ENCODE measurements at places on chromosomes 16 and 17.

DNA sequence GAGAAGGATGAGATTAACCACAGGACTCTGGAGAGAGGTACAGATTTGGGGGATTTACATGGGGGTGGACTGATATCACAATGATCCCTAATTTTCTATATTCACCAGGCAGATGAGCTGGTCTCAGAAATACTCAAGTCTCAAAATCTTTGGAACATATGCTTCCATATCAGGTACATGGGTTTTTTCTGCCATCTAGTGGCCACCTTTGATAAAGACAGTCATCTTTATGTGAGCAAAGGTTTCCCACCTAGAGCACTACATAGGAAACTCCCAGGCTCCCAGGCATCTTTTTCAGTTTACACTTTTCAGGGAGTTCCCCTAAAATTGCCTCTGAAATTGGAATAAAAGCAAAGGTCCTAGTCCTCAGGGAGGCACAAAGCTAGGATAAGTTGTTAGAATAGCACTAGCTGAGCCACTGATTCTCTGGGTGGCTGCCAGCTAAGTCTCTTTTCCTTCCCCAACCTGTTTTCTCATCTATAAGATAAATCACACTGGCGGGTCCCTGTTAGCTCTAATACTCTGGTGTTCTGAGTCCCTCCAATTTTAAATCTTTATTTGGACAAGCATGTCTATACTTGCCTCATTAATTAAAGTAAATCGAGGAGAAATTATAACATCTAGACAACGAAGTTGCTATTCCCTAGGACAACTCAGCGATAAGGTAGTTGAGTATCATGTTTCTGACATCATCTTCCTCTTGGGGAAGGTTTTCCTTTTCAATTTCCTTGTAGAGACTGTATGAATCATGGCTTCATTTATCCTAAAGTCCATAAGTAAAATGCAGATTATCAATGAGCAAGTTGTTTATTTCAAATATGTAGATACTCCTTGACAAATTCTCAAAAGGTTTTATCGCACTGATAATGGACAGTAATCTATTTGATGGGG is 19.0 kb upstream of the MON1B start:
- no peak for DNase-seq

DNA sequence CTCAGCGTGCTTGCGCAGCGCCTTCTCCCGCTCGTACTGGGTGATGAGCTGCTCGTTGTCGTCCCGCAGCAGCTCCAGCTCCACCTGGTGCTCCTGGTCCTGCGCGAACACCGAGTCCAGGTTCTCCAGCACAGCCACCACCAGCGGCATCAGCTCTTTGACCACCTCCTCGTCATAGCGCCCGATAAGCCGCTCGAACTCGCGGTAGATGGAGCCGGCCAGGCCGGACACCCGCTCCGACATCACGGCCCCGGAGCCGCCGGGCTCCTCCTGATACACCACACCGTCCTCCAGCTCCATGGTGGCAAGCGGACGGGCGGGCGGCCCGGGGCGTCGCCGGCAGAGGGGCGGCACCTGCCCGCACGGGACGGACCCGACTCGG is 320 bp downstream of the SPAG9 start:
- DNase-seq: peak; percentile 3

DNA sequence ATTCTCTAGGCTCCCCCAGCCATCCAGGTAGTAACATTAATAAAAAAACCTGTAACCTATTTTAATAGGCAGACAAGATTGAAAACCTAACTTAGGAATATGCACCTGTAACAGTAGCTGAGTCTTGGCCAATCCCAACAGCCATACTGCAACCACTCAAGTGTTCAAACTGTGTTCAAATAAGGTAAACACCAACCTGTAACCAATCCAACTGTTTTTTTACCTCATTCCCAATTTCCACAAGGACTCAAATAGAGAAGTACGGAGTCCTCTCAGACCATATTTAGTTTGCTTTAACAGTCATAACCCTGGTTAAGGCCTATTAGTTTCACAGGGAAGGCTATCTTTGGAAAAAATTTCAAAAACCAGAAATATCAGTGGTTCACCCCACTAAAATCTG is 40.4 kb upstream of the NOS2 start:
- no peak for DNase-seq

DNA sequence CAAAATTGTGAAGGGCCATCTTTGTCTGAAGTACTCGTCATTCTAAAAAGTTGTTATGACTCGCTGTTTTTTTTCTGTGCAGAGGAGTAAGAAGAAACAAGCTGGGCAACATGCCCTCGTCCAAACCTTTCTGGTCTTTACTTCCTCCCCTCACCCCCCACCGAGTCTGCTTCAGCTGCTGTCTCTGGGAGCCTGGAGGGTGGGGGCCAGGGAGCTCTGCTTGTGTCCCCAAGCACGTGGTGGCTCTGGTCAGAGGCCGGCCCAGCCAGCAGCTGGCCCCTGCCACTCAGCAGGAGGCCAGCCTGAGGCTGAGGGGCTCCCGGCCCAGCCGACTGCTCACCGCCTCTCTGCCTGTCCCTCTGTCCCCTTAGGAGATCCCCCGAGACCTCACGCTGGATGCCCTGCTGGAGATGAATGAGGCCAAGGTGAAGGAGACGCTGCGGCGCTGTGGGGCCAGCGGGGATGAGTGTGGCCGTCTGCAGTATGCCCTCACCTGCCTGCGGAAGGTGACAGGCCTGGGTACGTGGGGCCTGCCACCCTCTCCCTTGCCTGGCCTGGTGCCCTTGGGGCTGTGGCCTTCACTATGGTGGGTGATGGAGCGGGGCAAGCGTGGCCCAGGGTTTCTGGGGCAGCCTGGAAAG is 53.7 kb upstream of the LGALS9 start:
- DNase-seq: no peak

DNA sequence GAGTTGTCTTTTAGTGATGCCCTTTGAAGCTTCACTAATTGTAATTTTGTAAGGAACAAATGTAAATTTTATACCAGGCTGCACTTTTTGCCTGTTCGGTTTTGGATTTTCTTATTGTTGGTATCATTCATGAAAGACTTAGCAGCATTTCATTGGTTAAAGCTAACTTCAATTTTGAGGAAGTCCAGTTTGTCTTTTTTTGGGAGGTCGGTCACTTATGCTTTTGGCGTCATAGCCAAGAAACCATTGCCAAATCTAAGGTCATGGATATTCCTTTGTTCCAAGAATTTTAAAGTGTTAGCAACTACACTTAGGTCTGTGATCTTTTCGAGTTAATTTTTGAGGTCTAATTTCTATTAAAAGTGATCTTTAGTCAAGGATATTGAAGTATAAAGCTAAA is 77.1 kb downstream of the PRKCA start:
- no peak for DNase-seq

- no peak for DNase-seq
Measured at GRCh38 chr16:81879625-81880024, 100.5 kb downstream of the PLCG2 start.

Data from stimulated activated CD4-positive, alpha-beta T cell treated with anti-CD3 and anti-CD28 coated beads, Interleukin-1b, Interleukin-23, amount 100 ng/mL, for 1 hour (primary cell).